Glomerular endothelial cell (primary cell): ENCODE measurements at places on chromosomes 6 and 20. TPM values are rescaled to one million over a fixed set of nuclear protein-coding genes. Genes with fewer than 3 reads are reported as not detected.

Gene ADGB
- total RNA-seq = not detected in 2 replicates

Gene PPP1R16B
- 56.4 and 132 TPM in 2 replicates for total RNA-seq

Gene MMP24
- total RNA-seq = 0.88 and 6.5 TPM in 2 replicates

Gene MOCS1
- total RNA-seq = 8.6 and 12.1 TPM in 2 replicates

Gene PAK5
- not detected in 2 replicates for total RNA-seq

Gene KCNG1
- total RNA-seq = 11.5 and 23.2 TPM in 2 replicates

Gene MUCL3
- total RNA-seq = not detected in 2 replicates

Gene ADGRF5
- 495 and 502 TPM in 2 replicates for total RNA-seq

Gene CCR6
- not detected in 2 replicates for total RNA-seq

Gene MAD2L1BP
- 33.5 and 48.7 TPM in 2 replicates for total RNA-seq

Gene TFAP2C
- 0.10 and 0.35 TPM in 2 replicates for total RNA-seq

Gene KCNK16
- not detected in 2 replicates for total RNA-seq

Gene WFDC10B
- not detected in 2 replicates for total RNA-seq

Gene PFDN4
- 56.6 and 78.3 TPM in 2 replicates for total RNA-seq

Gene NMBR
- total RNA-seq = not detected in 2 replicates

Gene ZKSCAN4
- total RNA-seq = 3.9 and 4.0 TPM in 2 replicates
